ENCODE measurements at places on chromosomes 13 and 19.

GRCh38 chr13:110643324-110643723 is 28.0 kb downstream of the NAXD start:
- DNase-seq: no peak

DNA sequence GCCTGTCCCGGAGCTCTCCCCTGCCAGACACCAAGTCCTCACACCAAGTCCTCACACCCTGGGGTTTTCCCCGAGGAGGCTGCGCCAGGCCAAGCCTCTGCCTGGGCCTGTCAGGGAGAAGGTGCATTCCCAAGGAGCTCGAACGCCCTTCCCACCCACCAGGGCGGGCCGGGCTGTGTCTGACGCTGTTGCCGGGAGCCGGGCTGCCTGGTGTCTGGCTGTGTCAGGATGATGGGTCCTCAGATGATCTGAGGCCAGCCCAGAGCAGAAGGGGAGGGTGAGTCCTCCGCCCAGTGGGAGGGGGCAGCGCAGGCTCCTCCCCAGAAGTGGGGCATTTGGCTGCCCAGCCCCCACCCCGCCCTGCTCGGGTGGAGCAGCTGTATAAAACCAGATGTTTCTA is 2.3 kb upstream of the HAS1 start:
- no peak for DNase-seq

GRCh38 chr13:87259479-87260083 is 411.6 kb upstream of the SLITRK5 start:
- no peak for DNase-seq

DNA sequence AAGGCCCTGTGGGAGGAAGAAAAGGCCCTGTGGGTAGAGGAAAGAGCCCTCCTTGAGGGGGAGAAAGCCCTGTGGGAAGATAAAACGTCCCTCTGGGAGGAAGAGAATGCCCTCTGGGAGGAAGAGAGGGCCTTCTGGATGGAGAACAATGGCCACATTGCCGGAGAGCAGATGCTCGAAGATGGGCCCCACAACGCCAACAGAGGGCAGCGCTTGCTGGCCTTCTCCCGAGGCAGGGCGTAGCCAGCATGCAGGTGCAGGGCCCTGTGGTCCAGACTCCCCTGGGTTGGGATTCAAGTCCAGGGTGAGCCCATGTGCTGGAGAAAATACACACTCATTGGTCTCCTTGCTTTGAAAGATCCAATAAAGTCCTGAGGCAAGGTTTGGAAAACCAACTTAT is 4.1 kb downstream of the CCDC70 start:
- no peak for DNase-seq

- no peak for DNase-seq
These were observed 7.4 kb downstream of the ISYNA1 start for GRCh38 chr19:18430417-18431144.

DNA sequence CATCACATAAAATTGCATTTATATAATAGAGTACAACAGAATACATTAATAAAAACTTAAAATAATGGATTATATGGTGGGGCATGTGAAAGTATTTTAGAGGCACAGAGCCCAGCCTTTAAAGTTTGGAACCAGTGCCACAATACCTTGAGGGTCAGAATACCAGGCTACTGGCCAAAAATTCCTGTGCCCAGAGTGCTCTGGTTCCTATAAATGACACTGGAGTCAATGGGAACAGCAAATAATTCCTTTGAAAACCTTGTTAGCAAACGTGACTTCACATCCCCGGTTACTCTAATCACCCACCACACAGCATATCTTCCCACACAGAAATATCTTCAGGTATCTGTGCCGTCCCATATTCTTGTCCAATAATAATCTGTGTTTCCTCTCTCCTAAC is 1242.6 kb downstream of the DIAPH3 start:
- DNase-seq: no peak

GRCh38 chr19:13150931-13151604 is 857 bp downstream of the IER2 start:
- DNase-seq: no peak

GRCh38 chr19:4061683-4062418 is 4.8 kb downstream of the ZBTB7A start:
- DNase-seq: no peak

- DNase-seq: no peak
These were observed 142.5 kb downstream of the SLC7A1 start for GRCh38 chr13:29452773-29453616.

Measured in stimulated activated CD8-positive, alpha-beta memory T cell treated with anti-CD3 and anti-CD28 coated beads, Interleukin-7, amount 100 ng/mL, for 1 hour (primary cell).